Bone marrow (tissue), 2 donors: ENCODE measurements at places on chromosomes 6 and 20.

- no peak for DNase-seq
These were observed 13.6 kb upstream of the GATA5 start for GRCh38 chr20:62489186-62489931.

DNA sequence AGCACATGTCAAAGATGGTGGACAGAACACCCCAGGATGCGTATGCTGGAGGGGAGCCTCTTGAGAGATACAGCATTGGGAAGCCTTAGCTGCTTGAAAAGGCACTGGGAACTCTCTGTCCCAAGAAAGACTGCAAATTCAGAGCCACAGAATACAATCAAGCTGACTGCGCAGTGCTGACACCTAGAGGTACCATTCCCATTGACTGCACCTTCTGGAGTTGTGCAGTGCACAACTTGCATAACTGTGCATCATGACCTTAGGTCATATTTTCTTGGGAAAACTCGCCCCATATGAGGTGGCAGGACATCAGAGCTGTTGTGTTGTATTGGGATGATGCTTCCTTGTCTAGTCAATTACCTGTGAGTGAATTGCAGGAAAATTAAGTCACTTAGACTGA, 646.5 kb upstream of the NOX3 start:
- DNase-seq, result no peak

GRCh38 chr6:18976966-18977365, 589.8 kb downstream of the RNF144B start:
- no peak for DNase-seq

DNA sequence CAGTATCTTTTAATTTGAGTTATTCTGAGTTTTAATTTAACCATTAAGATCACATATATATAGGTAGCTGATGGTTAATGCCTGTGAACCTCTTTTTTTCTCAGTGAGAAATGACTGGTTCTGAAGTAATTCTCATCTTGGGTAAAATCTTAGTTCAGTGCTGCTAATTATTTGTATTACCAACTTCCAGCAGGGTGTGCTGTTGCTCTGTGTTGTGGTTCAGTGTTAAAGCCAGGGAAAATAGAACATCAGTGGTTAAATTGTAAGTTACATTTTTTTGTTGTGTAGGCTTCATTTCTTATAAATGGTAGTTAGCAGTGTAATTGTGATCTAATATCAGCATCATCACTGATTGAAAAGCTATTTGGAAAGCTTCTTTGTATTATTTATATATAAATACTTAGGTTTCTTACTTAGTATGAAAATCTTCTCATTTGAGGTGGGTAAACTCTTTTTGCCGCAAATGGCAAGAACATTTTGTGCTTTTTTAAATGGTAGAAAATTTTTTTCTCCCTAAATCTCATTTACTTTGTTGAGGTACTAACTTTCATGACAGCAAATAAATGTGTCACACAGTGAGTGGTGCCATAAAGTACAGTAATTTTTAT, 43.7 kb downstream of the CDC5L start:
- peak; percentile 23 for DNase-seq

- DNase-seq, result no peak
These were observed 88.8 kb downstream of the INSM1 start for GRCh38 chr20:20456741-20457140.

- DNase-seq, result no peak
These were observed 287.2 kb downstream of the TAF4 start for GRCh38 chr20:61778495-61778863.

GRCh38 chr20:25256226-25256859, 8.5 kb downstream of the PYGB start:
- no peak for DNase-seq

GRCh38 chr6:106173124-106173879, 87.2 kb downstream of the PRDM1 start:
- DNase-seq, result no peak

DNA sequence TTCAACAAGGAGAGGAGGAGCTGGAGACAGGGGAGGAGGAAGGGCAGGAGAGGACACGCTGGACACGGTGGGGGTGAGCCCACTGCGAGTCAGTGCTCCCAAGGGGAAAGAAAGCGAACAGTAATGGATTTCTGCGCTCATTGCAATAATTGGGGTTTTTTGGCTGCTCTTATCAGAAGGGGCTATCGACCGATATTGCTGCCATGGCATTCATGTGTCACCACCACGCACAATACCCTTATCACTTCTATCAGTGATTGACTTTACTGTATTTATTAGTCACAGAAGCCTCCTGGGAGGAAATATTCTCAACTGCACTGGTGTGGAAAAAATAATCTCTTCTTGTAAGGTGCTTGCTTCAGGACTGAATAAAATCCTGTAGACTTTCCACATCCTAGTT, 55.8 kb downstream of the CEP43 start:
- DNase-seq, result no peak

GRCh38 chr6:144315226-144315980, 30.3 kb downstream of the UTRN start:
- DNase-seq, result no peak

DNA sequence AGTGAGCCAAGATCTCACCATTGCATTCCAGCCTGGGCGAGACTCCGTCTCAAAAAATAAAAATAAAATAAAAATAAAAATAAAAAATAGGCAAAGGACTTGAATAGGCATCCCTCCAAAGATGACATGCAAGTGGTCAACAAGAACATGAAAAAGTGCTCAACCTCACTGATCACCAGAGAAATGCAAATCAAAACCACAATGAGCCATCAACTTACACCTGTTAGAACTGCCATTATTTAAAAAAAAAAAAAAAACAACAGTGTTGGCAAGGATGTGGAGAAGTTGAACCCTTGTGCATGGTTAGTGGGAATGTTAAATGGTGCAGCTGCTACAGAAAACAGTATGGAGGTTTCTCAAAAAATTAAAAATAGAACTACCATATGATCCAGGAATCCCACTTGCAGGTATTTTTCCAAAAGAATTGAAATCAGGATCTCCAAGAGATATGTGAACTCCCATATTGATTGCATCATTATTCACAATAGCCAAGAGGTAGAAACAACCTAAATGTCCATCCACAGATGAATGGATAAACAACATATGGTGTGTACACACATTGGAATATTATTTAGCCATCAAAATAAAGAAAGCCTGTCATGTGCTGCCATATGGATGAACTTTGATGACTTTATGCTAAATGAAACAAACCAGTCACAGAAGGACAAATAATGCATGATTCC, 2.8 kb downstream of the C20orf203 start:
- no peak for DNase-seq

GRCh38 chr6:134593442-134593841, 275.5 kb upstream of the SGK1 start:
- no peak for DNase-seq

GRCh38 chr20:44731657-44732056, 14.0 kb upstream of the KCNK15 start:
- DNase-seq, result no peak

GRCh38 chr6:122202576-122203137, 196.8 kb upstream of the HSF2 start:
- no peak for DNase-seq

GRCh38 chr20:25624500-25624939, 706 bp upstream of the NANP start:
- no peak for DNase-seq

DNA sequence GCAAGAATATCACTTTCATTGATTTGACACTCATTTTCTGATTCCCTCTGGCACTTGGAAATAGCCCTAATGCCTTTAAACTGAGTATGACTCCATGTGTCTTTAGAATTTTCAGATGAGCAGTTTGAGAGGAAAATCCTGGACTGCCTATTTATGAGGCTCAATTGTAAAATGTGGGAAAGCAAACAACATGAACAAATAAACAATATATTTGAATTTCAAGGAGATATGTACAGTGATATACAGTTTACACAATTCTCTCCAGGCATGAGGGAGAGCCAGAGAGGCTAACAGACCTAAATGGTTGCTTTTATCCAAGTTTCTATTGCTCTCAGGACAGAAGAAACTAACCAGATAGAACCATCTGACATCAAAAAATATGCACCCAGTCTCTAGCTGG, 748.2 kb upstream of the NRSN1 start:
- no peak for DNase-seq

- no peak for DNase-seq
These were observed 25.1 kb downstream of the PRKN start for GRCh38 chr6:162702446-162702845.

DNA sequence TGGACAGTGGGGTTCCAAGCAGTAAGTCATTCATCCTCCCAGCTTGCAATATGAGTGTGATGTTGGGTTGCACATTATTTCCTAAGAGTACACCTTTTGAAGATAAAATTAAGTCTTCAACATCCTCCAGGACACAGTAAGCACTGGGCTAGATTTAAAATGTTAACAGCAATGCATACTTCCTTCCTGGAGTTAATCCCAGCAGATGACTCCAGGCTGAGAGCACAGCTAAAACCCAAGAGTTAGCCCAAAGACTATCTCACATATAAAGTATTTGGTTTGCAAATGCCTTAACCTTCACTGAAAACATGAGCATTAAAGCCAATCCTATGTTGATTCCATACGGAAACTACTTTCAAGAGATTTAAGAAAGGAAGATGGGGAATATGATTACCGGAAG, 69.2 kb downstream of the SLC23A2 start:
- no peak for DNase-seq

GRCh38 chr20:41365777-41366545, 657 bp downstream of the EMILIN3 start:
- no peak for DNase-seq

- DNase-seq, result no peak
These were observed 76.7 kb downstream of the UBE3D start for GRCh38 chr6:82988930-82989351.

- no peak for DNase-seq
These were observed 161.2 kb upstream of the OGFRL1 start for GRCh38 chr6:71127374-71127773.

GRCh38 chr6:10369896-10370295, 45.0 kb downstream of the TFAP2A start:
- DNase-seq, result no peak

DNA sequence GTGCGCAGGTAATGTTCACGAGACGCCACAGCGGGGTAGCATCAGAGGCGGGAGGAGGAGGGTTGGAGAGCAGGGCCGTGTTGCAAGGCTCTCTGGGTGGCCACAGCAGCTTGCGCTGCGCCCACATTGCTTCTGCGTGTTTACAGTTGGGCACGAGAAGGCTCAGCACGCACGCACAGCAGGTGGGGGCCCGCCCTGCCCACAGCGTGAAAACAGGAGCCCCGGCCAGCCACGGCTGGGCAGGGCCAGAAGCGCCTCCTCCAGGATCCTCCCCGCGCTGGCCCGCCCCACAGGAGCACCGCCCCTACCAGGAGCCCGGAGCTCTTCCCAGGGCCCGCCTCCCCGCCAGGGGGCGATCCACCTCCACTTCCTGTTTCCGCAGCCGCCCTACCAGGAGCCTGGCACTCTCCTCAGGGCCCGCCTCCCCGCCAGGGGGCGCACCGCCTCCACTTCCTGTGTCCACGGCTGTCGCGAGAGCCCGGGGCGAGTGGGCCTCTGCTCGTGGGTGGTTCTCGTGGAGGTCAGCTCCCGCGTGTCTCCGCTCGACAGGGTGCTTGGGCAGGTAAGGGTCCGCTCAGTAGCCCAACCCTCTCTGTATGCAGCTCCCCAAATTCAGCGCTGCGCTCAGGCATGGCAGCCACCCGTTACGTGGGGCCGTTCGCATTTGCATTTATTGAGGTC, at the start of gene FAM50B:
Gene FAM50B, plus strand, starts transcription at position 449 of the 681 bp plus-strand sequence. CDS start 439 bp downstream, outside the sequence.
- DNase-seq, result peak; percentile 67

DNA sequence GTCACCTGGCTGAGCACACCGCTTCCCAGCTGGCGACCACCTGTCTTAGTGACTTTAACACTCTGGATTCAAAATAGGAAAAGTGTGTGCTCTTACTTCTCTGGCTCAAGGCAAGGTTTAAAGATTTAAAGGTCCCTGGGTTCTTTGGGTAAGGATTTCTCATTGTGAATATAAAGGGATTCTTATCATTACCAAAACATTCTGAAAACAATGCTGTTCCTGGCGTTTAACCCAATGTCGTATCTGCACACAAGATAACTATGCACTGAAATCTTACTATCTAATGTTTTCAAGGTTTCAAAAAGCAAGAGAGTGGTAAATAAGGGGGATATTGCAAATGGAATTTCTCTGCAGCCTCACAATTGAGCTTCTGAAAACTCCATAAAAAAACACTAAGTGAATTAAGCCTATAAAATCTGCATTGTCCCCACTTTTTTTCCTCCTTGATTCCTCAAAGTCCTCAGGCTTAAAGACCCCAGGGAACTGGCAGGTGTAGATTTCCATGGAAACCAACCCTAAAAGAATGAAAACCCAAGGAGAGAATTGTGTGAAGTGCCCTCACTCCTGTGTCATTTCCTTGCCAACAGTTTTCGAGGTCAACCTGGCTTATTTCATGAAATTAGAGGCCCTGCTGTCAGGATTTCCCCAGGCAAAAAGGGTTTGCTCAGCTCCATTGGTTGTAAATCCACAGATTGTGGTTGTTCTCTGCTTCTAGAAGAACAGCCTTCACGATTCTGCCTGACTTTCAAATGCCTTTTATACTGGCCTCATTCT, 44.0 kb downstream of the BMP2 start:
- no peak for DNase-seq

DNA sequence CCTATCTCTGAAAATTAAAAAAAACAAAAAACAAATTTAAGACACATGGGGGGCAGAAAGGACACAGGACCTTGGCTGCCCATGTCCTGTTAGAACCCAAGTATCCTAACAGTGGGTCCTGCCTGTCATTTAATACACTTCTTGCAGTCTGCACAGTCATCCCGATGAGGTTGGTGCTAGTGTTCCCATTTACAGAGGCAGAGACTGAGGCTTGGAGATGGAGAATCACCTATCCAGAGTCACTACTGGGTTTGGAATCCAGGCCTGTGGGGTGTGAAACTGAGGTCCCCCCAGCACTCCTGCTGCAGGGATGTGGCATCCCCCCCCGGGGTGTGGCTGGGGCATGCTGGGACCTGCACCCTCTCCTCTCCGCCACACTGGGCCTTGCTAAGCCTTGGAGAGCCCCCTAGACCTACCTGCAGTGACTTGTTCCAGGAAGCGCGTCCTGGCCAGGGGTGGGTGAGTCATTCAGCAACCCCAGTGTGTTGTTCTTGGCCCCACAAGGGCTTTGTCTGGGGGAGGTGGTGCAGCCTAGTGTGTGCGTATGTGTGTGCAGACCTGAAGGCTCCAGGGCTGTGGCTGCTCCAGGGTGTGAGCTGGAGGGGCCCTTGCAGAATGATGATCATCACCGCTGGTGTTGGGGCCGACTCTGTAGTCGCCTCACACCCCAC, 49.7 kb downstream of the BCAS4 start:
- no peak for DNase-seq

DNA sequence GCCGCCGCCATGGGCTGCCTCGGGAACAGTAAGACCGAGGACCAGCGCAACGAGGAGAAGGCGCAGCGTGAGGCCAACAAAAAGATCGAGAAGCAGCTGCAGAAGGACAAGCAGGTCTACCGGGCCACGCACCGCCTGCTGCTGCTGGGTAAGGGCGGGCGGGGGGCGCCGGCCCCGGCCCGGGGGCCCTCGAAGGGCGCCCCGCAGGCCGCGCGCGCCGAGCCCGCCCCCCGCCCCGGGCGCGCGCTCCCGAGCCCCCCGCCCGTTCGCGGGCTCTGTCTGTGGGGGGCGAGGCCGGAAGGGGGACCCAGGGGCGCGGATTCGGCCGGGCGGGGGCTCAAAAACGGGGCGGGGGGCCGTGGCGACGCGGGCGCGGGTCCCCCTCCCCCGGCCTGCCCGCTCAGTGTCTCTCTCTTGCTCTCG, 39.2 kb downstream of the GNAS start:
- DNase-seq, result peak; percentile 20

GRCh38 chr6:26412228-26412627, 10.2 kb downstream of the BTN3A1 start:
- DNase-seq, result no peak
